ENCODE measurements at places on chromosomes 2 and 18.

- DNase-seq = peak; percentile 65
Observed at GRCh38 chr2:29607038-29607420, 314.4 kb downstream of the ALK start.

DNA sequence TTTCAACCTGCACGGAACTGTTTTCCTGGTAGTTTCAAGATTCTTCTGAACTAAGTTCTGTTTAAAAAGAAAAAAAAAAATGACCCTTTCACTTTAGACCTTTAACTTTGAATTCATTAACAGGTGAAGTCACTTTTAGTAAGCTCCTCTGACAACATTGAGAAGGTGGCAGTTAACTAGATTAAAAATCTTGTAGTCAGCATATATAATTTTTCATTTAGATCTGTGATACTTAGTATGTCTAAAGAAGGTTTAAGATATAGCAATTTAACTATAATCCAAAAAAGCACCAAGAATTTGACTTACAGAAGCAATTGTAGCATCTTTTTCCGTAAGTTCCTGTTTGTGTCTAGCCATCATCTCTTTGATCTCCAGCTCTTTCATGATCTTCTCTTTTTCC lies 45.4 kb downstream of the SLC66A3 start:
- DNase-seq = no peak

DNA sequence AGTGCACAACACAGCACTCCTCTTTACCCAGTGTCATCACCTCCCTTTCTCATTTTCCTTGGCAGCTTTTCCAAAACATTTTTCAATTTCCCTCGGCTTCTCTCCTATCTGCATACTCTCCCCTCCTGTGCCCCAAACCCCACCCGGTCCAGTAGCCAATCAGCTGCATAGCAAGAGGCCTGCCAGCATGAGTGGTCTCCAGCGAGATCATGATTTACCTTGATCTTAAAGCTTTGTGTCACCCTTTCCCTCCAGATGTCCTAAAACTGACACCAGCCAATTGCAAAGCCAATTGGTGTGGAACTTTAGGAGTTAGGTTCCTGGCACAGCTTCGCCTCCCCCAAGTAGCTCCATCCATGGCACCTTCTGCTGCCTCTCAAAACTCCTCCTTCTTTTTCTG lies 45.2 kb upstream of the SH3RF3 start:
- DNase-seq = no peak

DNA sequence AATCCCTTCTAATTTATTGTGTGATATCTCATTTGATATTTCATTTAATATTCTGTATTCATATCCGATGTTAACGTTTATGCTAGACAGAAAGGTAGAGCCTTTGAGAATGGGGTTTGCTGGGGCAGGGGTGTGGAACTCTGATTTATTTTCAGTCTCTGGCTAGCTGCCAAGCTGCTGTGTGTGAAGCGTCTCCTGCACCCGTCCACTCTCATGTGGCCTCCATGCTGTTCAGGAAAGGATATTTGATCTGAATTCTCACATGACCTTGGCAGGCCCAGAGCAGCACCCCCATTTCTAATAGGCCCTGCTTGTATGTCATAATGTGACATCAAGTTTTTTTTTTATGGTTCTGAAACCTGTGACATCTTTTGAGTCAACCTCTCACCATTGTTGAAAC lies 1.6 kb downstream of the IL1R1 start:
- no peak for DNase-seq

GRCh38 chr2:219957820-219958219 lies 330.4 kb downstream of the SLC4A3 start:
- no peak for DNase-seq

DNA sequence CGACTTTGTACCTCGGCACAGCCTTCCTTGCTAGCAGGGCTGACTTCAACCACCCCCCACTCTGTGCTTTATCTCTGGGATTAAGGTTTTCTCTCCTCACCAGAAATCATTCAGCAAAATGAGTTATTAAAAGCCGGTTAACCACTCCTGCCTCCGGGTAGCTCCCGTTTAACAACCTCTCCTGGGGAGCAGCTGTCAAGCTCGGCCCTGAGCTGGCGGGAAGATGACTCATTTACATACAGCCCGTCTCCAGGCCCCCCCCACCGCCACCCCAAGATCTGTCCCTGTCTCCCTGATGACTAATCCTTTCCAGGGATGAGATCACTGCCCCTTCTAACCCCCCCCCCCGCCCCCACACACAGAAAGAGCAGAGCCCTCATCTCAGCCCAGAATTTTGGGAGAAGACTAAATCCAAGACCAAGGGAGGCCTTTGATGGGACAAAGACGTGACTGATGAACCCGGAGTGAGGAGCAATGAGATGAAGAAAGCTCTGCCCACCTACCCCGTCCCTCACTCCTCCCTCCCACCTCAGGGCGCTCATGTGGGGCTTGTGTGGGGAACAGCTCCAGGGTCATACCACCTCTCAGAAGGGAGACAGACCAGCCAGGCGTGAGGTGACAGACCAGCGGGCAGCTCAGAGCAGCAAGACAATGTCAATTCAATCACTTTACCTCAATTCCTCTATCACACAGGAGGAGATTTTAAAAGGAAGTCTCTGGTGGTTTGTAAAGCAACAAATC lies 131.4 kb downstream of the MSH2 start:
- no peak for DNase-seq

GRCh38 chr2:32355976-32356680 lies 695 bp upstream of the BIRC6 start:
- peak; percentile 32 for DNase-seq

DNA sequence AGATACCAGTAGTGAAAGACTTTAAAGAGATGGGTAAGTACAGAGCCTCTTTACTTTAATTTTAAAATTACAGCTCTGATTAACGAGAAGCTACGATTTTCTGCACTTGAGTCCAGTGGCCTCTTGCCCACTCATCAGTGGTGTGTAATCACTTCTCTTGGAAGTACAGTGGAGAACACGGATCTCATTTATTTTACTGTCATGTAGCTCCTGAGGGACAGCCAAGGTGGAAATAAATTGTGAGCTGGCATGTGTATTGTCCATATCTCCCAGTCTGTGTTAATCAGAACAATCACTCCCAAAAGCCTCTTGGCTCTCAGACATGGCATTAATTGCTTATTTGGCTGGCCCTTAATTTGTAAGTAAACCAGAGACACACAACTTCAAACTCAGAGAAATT lies 69.4 kb downstream of the LOXHD1 start:
- DNase-seq = no peak

GRCh38 chr2:158828378-158829164 lies 33.5 kb downstream of the DAPL1 start:
- no peak for DNase-seq

DNA sequence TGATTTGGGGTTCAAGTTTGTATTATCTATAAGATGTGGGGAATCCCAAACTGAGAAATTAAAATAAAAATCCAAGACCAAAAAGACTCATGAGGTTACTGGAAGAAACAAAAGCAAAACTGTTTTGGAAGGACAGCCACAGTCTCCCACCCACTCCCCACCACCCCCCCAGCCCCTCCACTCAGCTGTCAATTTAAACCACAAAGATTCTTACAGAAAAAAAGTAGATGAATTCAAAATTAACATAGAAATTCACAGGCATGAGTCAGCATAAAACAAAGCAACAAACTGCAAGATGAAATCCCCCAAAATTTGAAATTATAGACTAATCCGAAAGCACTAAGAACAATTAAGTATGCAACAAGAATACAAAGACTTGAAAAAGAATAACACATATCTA lies 12.1 kb downstream of the MAP4K3 start:
- peak; percentile 59 for DNase-seq

DNA sequence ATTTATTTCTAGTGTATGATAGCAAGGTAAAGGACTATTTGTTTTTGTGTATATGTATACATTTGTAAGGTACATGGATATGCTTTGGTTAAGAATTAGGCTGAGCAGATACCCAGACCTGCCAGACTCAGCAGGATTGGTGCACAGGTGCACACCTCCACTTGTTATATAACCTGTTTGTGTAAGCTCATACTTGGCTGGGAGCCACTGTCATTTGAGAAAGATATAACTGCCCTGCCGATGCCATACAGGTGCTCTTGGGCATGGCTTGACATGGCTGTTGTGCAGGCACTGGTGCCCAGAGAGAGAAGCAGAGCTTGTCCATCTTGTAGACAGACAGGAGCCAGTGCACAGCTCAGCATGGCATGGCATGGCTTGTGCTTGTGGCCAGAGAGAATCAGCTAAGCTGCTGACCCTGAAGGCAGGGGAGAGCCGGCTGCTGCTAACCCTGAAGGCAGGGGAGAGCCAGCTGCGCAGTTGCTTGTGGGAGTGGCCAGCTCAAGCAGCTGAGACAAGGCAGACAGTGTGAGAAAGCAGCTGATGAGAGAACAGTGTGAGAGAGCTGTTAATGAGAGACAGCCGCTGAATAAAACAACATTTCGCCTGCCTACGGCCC lies 136.5 kb downstream of the RNF144A start:
- DNase-seq = no peak

GRCh38 chr2:231286964-231287363 lies 88.5 kb downstream of the ARMC9 start:
- DNase-seq = no peak

DNA sequence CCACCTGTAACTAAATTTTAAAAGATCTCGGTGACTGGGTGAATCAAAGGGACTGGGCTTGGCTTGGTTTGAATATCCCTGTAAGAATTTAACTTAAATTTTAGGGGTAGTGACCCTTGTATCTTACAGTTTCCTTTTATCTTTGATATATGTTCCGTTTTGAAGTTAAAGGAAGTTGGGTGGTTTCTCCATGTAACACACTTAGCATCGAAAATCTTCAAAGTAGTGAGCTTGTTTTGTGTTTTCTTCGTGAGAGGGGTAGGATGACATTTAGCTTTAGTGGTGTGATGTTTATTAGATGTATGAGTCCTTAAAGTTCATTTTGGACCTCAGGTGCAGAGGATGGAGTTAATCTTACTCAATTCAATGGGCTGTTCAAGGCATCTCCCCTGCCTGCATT lies 1.6 kb downstream of the WDR7 start:
- peak; percentile 47 for DNase-seq

- DNase-seq = no peak
Observed at GRCh38 chr2:81395746-81396145, 1091.2 kb upstream of the LRRTM1 start.

DNA sequence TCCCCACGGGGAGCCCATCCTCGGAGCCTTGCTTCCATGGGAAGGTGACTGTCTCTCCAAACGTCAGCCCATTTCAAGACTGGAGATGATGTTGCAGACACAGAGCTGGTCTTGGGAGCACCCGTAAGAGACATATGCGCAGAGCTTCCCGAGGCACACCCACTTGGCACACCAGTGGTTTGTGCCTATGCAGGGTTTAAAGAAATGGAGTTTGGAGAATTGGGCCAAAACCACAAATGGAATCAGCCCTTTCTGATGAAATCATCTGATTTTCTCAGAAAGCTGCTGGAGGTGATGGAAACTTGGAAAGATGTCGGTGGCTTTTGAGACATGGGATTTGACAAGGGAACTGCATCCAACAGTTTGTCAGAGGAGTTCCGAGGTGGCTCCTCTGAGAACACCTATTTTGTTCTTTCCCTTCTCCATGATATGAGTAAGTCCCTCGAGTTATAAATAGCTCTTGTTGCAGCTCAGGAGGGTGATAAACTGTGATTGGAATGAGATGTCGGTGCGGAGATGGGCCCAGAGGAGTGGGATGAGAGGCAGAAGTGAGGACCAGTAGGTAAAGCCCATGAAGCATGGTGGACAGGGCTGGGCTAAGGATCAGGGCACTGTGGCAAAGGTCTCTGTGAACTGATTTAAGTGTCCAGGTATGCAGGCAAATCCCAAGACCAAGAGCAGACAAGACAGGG lies 225.7 kb downstream of the ACKR3 start:
- no peak for DNase-seq

- DNase-seq = no peak
Observed at GRCh38 chr18:24051031-24051947, 36.7 kb downstream of the TTC39C start.

- DNase-seq = peak; percentile 78
Observed at GRCh38 chr2:37558623-37559022, 112.8 kb downstream of the CDC42EP3 start.

GRCh38 chr2:26235089-26235488 lies 9.3 kb downstream of the HADHA start:
- DNase-seq = peak; percentile 35

DNA sequence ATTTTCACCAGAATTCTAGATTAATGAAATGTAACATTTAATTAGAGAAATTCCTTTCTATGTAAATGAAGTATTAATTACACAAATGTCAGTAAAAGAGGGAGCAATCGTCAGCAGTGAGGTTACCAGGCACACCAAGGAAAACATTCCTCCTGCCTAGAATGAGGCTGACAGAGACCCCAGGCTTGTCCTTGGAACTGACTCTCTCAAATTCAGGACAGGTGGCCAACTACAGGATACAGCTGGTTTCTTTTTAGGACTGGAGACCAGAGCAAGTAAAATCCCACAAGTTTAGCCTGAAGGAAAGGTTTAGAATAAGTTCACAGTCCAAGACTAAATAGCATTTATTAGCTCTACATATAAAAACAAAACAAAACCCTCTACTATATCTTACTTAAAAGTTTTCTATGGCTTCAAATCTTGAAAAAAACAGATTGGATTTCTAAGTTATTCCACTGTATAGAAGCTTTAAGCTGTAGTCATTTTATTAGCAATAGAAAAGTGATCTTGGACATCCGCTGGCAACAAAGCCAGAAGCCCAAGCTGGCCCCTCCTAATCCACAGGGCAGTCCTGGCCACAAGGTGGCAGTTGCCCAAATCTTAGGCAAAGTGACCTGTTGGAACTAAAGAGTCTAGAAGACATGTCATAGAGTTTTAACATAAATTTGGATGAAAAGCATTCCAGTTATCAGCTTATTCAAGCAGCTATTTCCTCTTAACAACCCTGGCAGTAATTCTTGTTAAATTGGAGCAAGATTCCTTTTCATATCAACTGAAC lies 81.0 kb downstream of the SP3 start:
- DNase-seq = peak; percentile 70

DNA sequence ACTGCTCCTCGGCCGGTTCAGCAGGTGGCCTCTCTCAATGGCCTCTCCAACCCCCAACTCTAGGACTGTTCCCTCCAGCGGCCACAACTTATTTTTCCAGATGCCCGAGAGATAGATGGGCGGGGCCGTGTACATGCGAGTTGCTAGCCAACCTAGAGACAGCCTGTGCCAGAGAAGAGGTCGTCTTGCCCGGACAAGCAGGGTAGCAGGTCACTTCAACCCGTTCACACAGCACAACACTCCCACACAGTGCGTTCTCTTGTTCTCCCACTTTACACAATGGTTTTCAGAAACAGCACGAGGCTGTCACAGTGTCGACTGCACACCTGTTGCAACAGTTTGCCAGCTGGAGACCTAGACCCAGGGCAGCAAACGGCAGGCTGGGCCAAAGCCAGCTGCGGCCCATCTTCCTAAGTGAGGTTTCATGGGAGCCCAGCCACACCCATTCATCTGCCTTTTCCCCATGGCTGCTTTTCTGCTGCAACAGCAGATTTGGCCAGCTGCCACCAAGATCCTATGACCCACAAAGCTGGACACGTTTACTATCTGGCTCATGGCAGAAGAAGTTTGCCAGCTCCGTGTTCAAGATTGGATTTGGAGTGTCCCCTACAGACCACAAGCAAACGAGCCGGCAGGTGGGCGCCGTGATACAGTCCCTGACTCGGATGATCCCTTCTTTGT lies 7.3 kb upstream of the PRLH start:
- peak; percentile 22 for DNase-seq
